ENCODE measurements at places on chromosomes 7 and 10.

GRCh38 chr7:1227814-1228544 is 4.7 kb upstream of the UNCX start:
- no peak for DNase-seq

- DNase-seq, result no peak
Measured at GRCh38 chr7:30321882-30322192, 37.4 kb downstream of the ZNRF2 start.

DNA sequence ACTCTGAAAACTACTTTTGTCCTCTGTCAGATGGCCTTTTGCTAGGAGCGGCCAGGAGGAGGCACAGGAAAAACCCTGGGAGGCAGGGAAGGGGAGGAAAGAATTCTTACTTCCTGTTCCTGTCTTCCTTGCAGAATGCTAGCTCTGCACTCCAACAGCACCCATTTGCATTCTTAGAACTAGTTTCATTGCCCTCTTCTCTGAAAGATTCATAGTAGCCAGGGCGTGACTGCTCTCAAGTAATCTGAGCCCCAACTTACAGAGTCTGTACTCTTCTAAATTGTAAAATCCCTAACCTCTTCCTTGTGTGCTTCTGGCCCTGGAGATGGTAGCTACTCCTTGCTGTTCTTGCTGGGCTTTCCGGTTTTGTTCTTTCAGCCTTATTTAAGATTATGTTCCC is 75.3 kb upstream of the STEAP1 start:
- no peak for DNase-seq

GRCh38 chr7:95917634-95918033 is 145.3 kb downstream of the DYNC1I1 start:
- DNase-seq, result no peak

- DNase-seq, result no peak
Measured at GRCh38 chr10:44042075-44042770, 342.7 kb downstream of the CXCL12 start.

GRCh38 chr7:70114806-70115205 is 516.5 kb downstream of the AUTS2 start:
- no peak for DNase-seq

GRCh38 chr7:477626-478220 is 41.9 kb downstream of the PDGFA start:
- DNase-seq, result no peak

- no peak for DNase-seq
Measured at GRCh38 chr7:48091506-48092433, 2.7 kb downstream of the UPP1 start.

- DNase-seq, result no peak
Measured at GRCh38 chr10:71444284-71445054, 47.7 kb downstream of the CDH23 start.

DNA sequence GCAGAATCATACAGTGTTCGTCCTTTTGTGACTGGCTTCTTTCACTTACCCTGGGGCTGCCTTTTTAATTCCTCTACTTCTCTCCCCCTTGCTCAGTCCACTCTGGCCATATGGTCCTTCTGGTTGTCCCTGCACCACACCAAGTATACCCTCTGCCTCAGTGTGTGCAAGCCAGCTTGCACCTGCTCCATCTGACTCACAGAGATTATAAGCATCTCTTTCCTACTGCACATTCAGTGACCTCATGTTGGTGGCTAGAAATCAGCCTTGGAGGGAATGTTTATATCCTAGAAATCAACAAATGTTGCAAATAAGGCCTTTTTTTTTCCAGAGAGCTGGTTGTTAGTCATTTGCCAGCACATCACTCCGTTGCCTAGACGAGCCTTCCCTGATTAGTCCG is 67.5 kb upstream of the C10orf90 start:
- DNase-seq, result no peak

DNA sequence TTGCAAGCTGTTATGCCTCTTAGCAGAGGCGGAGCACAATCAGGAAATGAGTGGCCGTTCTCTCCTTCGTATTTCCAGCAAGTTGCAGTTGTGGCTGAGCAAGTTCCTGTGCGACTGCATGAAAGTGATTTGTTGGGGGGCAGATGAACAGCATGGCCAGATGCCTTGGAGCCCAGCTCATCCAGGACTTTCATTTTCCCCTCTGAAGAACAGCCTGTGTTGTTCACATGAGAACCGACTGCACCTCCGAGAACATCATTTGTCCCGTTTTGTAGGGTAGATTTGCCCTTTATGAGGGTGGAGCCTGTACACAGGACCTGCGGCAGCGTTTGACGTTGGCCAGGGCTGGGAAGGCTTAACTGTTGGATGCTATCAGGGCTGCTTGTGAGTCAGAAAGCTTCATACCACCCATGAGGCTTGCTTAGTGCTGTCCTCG is 4.4 kb downstream of the BAG3 start:
- DNase-seq, result no peak

GRCh38 chr7:41881331-41882130 is 178.6 kb upstream of the INHBA start:
- DNase-seq, result peak; percentile 50

GRCh38 chr7:158318511-158318913 is 269.1 kb downstream of the PTPRN2 start:
- DNase-seq, result no peak

GRCh38 chr7:46032942-46033341 is 111.9 kb upstream of the IGFBP3 start:
- DNase-seq, result no peak

GRCh38 chr7:51025668-51026067 is 243.0 kb upstream of the GRB10 start:
- DNase-seq, result no peak

DNA sequence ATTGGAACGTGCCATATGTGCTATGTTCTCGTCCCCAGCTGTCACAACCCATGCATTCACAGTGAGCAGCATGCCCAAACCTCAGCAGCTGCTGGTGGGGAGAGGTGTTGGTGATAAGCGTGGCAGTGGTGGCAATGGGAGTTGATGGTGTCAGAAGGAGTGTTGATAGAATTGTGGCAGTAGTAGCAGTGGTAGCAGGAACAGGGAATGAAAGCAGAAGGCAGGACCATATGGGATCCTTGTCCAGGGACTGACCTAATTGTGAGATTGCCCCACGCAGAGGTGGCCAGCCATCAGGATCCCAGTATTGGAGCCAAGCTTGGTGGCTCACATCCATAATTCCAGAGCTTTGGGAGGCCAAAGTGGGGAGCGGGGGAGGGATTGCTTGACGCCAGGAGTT is 276.3 kb downstream of the GALNT17 start:
- no peak for DNase-seq

- no peak for DNase-seq
Measured at GRCh38 chr7:46649876-46650275, 728.8 kb upstream of the IGFBP3 start.

GRCh38 chr7:108266491-108266890 is 136.3 kb upstream of the LAMB4 start:
- DNase-seq, result no peak

- no peak for DNase-seq
Measured at GRCh38 chr7:107277331-107277730, 108.5 kb downstream of the HBP1 start.

- no peak for DNase-seq
Measured at GRCh38 chr7:11607686-11608085, 224.3 kb downstream of the THSD7A start.

DNA sequence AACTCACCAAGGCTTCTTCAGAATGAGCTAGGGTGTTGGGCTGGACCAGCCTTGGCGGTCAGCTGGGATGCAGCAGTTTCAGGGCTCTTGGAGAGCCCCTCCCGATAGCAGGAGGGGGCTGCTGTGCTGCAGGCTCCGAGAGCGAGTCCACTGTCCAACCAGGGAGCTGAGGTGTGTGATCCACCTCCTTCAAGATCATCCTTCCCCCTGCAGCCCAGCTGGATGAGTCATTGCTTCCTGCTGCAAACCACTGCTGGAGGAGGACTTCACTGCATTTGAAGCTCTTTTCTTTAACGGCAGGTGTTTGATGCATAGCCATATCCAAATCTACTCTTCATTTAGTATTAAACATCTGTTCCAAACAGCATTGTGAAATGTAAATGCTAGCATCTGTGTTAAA is 54.2 kb upstream of the EBF3 start:
- no peak for DNase-seq

GRCh38 chr7:130332259-130333053 is 12.2 kb upstream of the CPA5 start:
- DNase-seq, result no peak

GRCh38 chr7:128672927-128673517 is 930 bp downstream of the GARIN1A start:
- DNase-seq, result no peak

DNA sequence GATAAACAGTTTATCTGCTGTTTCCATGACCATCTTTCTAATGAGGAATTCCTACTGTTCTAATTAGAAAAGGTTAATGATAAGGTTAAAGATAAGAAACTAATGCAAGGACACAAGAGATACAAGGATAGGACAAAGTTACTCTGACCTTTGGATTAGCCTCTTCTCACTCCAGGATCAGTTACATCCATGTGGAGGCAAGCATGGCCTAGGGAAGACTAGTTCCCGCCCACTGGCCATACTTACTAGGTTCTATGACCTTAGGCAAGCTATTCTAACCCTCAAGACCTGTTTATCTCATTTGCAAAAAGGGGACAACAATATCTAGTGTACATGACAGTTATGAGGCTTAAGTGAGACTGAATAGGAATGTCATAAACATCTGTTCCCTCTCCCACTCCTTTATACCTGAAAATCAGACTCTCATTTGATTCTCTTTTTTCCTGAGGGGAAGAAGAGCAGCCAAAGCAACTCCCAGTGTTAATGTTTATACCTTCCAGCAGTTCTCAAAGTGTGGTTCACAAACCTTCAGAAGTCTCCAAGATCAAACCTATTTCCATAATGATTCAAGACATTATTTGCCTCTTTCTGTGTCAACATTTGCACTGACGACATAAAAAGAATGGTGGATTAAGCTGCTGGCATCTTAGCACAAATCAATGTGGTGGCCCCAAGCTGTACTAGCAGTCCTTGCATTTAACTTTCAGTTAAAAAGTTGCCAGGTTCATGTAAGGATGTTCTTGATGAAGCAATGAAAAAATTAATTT is 72.0 kb downstream of the SRPK2 start:
- DNase-seq, result no peak

DNA sequence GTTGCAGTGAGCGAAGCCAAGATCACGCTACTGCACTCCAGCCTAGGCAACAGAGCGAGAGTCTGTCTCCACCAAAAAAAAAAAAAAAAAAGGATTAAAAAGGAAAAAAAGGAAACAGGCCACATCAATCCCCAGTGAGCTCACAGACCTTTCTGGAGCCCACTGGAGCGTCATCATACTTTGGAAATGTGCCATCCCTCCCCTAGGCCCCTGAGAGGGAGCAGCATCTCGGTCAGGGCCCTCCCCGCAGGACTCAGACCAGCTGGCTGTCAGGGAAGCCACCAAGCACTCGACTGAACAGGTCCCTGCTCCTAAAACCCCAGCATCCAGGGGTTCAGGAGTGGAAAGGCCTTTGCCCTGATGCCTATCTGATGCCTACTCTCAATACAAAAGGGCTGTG is 97.9 kb upstream of the SH2B2 start:
- no peak for DNase-seq

GRCh38 chr10:45373003-45373575 is 927 bp upstream of the ALOX5 start:
- no peak for DNase-seq

DNA sequence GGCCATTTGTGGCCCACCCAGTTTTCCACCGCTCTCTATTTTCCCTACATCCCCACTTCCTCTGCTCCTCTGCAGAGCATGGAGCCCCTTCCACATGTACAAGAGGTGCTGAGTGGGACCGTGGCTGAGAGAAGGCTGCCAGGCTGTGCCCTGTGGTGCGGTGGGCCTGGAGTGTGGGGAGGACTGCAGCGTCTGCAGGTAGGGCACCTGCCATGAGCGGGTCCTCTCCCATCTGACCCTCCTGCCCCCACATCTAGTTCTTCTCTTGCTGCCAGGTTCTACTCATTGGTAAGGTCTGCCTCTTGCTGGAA is 145.6 kb upstream of the FAM20C start:
- no peak for DNase-seq

- no peak for DNase-seq
Measured at GRCh38 chr10:130421909-130422308, 285.7 kb downstream of the GLRX3 start.

GRCh38 chr7:110637252-110637651 is 453.7 kb upstream of the LRRN3 start:
- no peak for DNase-seq

DNA sequence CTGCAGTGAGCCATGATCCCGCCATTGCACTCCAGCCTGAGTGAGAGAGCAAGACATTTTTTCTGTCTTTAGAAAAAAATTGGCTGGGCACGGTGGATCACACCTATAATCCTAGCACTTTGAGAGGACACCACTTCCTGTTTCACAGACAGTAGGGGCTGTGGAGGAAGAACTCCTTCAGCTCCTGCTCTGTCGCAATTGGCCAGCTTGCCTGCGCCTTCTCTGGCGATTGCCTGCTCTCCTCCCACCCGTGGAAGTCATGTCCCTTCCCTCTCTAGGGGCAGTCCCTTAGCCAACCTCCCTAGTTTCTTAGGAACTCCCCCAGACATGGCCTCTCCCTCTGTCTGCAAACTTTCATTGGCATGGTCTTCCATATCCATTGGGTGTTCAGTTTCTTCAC is 8.7 kb downstream of the PDSS1 start:
- no peak for DNase-seq

DNA sequence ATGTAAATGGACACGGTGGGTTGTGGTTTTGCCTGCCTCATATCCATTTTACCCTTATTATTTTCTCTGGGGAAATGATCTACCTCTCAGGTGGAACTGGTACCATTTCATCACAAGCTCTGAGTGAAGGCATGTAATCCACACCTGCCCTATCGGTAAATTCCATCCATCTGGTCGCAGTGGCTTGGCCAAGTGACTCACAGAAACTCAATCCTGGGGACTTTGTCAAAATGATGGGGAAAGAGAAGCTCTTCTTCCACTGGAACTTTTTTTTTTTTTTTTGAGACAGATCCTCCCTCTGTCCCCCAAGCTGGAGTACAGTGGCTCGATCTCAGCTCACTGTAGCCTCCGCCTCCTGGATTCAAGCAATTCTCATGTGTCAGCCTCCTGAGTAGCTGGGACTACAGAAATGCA is 48.2 kb upstream of the ANKRD1 start:
- DNase-seq, result no peak

DNA sequence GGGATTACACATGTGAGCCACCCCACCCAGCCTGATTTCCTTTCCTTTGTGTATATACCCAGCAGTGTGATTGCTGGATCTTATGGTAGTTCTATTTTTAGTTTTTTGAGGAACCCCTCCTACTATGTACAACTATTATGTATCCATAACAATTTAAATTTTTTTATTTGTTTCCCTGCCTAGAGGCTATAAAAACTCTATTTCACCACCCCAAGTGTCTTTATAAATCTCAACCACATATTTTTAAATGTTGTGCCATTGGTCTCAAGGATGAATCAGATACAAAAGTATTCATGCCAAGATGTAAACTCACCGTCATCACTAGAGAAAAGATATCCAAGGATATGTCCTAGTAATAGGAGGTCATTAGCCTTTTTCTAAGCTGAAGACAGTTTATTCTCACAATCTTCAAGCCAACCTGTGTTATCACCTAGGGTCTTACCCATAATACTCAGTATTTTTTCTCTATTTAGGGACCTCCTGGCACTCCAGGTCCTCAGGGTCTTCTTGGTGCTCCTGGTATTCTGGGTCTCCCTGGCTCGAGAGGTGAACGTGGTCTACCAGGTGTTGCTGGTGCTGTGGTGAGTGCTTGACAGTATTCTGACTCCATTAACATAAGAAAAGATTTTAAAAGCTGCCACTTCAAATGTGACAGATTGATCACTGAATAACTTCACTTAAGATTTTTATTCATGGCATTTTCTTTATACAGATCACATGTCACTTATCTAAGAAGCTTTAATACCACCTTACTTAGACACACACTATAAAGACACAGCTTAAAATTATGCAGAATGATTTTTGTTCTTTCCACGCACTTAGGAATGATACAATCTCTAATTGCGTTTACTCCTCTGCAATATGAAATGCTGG is 29.4 kb downstream of the COL1A2 start:
- DNase-seq, result no peak
